ENCODE measurements at places on chromosomes 1 and 21.
A peak's percentile ranks its signal among the peaks of the same experiment; 100 is the strongest.

DNA sequence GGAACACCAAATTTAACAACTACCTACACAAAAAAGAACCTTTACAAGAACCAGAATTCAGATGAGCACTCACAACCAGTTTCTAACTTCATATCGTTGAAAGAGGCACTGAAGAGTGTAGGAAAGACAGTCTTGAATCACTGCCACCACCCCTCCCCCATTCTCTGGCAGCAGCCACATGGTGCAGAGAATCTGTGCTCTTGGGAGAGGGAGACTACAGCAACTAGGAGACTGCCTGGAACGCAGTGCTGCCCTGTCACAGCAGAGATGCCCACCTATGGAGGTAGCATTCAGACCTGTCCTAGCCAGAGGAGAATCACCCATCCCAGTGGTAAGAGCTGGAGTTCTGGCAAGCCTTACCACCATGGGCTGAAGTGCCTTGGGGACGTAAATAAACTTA is 7.3 kb downstream of the CCN1 start:
- peaks cover 15% of the 10 kb centered on the region for H3K36me3 ChIP-seq
- DNase-seq, result no peak
- H3K4me3 ChIP-seq, result no peak overlapping the region
- peaks cover 2% of the 10 kb centered on the region for H3K27me3 ChIP-seq
- no peak overlapping the region for H3K27ac ChIP-seq

DNA sequence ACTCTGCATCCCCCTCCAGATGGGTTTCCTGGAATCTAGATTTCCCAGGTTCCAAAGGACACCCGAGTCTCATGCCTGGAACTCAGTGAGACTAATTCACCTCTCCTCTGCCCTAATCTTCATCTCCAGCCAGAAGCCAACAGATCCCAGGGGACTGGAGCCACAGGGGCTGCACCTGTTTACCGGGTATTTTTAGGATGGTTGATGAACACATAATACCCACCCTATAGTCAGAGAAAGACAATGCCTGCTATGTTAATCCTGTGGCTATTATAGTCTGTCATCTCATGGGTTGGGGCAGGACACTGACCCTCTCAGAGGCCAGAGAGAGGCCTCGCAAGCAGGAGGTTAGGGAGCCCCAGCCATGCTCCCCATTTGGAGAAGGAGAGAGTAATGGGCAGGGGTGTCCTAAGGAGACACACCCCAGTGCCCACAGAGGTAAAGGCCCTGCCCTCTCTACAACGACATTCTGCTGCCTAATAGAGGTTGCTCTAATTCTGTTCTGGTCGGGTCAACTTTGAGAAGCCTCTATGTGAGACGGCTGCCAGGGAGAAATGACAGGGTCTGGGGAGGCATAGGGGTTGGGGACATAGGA is 1.0 kb upstream of the TNNI1 start:
- no peak overlapping the region for H3K27ac ChIP-seq
- no peak overlapping the region for H3K4me3 ChIP-seq
- peaks cover 48% of the 10 kb centered on the region for H3K4me1 ChIP-seq
- no peak for DNase-seq
- peaks cover 25% of the 10 kb centered on the region for H3K27me3 ChIP-seq

DNA sequence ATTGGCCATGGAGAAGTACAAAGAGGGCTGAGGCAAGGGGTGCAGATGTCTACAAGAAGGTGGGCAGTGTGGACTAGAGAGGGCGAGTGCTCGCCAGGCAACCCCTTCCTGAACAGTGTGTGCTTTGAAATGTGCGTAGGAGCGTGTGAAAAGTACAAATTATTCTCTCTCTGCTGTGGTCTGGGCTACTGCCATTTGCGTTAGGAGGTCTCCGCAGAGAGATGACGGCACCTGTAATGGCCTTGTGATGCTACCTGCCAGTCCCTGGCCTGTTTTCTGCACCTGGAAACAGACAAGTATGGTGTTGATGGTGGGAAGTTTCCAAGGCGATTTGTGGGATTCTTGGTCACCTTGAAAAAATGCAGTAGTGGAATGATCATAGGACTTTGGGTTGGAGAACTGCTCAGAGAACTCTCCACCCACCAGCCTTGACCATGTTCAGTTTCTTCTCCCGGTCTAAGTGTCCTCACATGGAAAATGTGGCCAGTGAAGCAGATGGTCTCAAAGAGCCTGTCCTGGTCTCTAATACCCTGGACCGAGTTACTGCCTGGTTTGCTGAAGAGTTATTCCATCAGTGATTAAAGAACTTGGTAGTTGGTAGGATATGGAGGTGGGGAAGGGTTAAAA is 74.5 kb downstream of the MRPS6 start:
- no peak for DNase-seq
- peaks cover 96% of the 10 kb centered on the region for H3K36me3 ChIP-seq
- peak overlapping the region; percentile 73 for H3K27ac ChIP-seq
- no peaks in the 10 kb centered on the region for H3K27me3 ChIP-seq

- H3K27me3 ChIP-seq, result peaks cover 11% of the 10 kb centered on the region
- no peak for DNase-seq
- H3K27ac ChIP-seq, result no peak overlapping the region
- no peaks in the 10 kb centered on the region for H3K36me3 ChIP-seq
- no peaks in the 10 kb centered on the region for H3K4me1 ChIP-seq
- H3K4me3 ChIP-seq, result no peak overlapping the region
Measured at GRCh38 chr1:159641221-159641620, 53.6 kb downstream of the APCS start.

GRCh38 chr1:198662821-198663220 is 24.0 kb downstream of the PTPRC start:
- no peaks in the 10 kb centered on the region for H3K36me3 ChIP-seq
- no peak overlapping the region for H3K4me3 ChIP-seq

DNA sequence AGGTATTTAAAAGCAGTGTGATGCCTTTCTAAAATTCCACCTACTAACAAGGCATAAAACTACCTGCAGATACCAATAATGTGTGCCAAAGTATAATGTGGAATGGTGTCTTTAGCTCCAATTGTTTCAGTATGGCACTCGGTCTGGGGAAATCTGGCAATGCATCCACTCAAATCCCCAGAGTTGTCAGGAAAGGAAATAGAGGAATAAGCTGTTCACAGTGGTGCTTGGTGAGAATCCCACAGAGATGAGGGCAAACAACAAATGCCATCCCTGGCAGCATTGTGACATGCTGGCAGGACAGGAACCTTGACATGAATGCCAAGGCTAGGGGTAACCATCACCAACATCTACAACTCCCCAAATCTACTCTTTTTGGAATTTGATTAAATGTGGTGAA is 240.7 kb downstream of the BARHL2 start:
- no peak overlapping the region for H3K27ac ChIP-seq
- DNase-seq, result no peak
- no peaks in the 10 kb centered on the region for H3K36me3 ChIP-seq

GRCh38 chr1:169689395-169689794 is 22.0 kb downstream of the SELL start:
- H3K36me3 ChIP-seq, result no peaks in the 10 kb centered on the region
- H3K4me1 ChIP-seq, result no peaks in the 10 kb centered on the region
- no peak for DNase-seq
- no peak overlapping the region for H3K4me3 ChIP-seq

DNA sequence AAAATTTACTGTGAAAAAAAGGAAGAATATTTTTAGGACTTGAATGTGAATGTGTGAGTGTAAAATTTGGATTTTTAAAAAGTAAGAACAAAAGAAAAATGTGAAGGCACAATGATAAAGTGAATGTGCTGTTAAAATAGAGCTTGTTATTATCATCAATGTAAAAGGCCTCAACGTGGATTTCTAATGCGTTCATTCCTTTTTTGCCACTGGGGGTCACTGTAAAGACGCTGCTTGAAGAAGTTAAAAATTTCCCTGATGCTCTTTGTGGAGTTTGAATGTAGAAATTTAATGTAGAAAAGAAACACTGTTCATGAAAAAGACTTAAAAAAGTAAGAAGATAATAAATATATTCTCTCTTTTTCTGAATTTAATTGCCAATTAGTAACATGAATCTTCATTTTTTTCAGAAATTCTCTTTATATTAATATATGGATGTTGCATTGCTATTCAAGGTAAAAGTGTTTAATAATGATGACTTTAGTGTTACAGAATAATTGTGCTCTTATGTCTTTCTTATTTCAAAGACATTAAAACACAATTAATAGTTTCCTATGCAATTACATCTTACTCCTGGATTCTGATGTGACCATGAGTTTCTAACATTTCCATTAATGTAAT is 161.5 kb downstream of the DNM3 start:
- no peak overlapping the region for H3K4me3 ChIP-seq
- no peaks in the 10 kb centered on the region for H3K27me3 ChIP-seq
- H3K36me3 ChIP-seq, result no peaks in the 10 kb centered on the region
- H3K27ac ChIP-seq, result no peak overlapping the region
- H3K4me1 ChIP-seq, result peaks cover 8% of the 10 kb centered on the region

DNA sequence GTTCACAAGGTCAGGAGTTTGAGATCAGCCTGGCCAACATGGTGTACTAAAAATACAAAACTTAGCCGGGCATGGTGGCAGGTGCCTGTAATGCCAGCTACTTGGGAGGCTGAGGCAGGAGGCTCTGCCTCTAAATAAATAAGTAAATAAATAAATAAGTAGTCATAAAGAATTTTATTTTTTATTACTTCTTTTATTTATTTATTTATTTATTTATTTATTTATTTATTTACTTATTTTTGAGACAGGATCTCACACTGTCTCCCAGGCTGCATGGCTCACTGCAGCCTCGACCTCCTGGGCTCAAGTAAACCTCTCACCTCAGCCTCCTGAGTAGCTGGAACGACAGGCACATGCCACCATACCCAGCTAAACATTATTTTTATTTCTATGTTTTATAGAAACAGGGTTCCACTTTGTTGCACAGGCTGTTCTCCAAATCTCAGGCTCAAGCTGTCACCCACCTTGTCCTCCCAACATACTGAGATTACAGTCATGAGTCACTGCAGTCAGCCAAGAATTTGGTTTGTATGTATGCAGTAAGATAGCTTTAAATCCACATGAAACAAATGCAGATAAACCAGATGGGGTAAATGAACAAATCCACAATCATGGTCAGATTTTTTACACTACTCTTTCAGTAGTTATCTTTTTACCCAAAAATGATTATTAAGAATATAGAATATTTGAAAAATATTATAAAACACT is 523.3 kb upstream of the RGS18 start:
- no peaks in the 10 kb centered on the region for H3K27me3 ChIP-seq
- DNase-seq, result no peak

- H3K27me3 ChIP-seq, result peaks cover 4% of the 10 kb centered on the region
- peaks cover 30% of the 10 kb centered on the region for H3K4me1 ChIP-seq
- DNase-seq, result no peak
- H3K27ac ChIP-seq, result peak overlapping the region; percentile 77
Measured at GRCh38 chr1:167197692-167198091, 23.0 kb upstream of the POU2F1 start.

GRCh38 chr1:16050328-16050727 is 6.7 kb downstream of the CLCNKB start:
- peaks cover 20% of the 10 kb centered on the region for H3K4me1 ChIP-seq
- no peak overlapping the region for H3K27ac ChIP-seq
- H3K27me3 ChIP-seq, result peaks cover 9% of the 10 kb centered on the region
- H3K4me3 ChIP-seq, result peak overlapping the region; percentile 64

DNA sequence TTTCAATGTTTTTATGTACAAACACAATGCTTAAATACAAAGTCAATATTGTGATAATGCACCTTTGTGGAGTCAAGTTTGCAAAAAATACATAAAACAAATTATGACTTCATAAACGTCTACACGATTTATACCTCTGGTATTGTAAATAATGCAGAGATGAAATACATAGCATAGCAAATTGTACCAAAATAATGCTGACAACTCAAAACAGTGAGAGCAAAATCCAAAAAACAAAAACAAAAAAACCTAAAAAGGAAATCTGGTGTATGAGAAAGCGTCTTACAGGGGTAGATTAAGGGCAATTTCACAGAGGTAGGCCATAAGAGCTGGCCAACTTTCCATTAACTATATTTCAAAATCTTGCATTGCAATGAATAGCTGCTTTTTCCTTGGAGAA is 161.5 kb upstream of the LRRC7 start:
- H3K27me3 ChIP-seq, result peaks cover 3% of the 10 kb centered on the region
- no peak overlapping the region for H3K27ac ChIP-seq
- no peaks in the 10 kb centered on the region for H3K36me3 ChIP-seq
- DNase-seq, result no peak
- no peaks in the 10 kb centered on the region for H3K4me1 ChIP-seq

DNA sequence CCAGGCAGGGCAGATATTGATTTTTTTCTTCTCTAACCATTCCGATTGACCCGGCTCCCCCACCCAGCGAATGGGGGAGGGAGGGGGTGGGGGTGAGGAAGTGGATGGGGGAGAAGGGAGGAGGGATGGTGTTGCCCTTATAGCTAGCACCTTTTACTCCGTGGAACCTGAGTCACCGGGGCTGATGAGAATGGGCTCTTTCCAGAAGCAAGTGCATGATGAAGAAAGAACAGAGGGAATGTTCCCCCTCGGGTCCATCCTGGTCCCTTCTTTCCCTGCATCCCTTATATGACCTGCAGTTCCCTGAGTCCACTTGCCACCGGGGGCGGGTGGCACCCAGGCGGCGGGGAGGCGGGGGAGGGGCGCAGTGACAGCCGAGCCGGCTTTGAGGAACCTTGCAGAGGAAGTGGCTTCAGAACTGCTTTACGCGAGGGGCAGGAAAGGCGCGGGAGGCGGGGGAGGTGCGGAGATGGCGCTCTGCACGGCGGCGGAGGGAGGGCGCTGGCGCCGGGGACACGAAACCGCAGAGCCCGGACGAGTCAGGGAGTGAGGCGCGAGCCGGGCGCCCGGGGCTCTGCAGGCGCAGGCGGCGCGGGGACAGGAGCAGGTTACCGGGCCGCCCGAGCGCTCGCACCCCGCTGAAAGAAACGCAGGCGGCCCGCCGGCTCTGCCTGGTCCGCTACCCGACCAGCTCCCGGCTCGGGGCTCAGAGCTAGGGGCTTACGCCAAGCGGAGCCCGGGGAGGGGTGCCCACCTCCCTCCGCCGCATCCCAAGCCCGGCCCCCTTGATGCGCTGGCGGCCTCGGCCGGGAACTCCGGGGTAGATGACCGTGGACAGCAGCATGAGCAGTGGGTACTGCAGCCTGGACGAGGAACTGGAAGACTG is 49.7 kb downstream of the RASSF5 start:
- peaks cover 55% of the 10 kb centered on the region for H3K4me1 ChIP-seq
- H3K4me3 ChIP-seq, result peak overlapping the region; percentile 81
- peak; percentile 85 for DNase-seq
- no peak overlapping the region for H3K27ac ChIP-seq
- H3K36me3 ChIP-seq, result no peaks in the 10 kb centered on the region
- peaks cover 18% of the 10 kb centered on the region for H3K27me3 ChIP-seq

DNA sequence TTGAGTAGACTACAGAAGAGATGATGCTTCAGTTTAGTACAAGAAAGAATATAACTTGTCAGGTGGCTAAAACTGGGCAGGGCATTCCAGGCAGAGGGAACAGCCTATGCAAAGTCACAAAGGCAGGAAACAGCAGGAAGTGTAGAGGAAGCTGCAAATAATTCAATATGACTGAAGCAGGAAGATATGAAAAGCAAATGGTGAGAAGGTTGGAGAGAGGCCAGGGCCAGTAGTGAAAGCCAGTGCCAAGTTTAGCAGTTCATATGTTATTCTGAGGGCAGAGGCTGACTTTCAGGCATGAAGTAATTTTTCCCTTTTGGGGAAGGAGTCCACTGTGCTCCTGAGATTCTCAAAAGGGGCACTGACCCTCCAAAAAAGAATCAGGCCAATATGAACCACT is 8.0 kb upstream of the YBX1 start:
- DNase-seq, result no peak
- H3K36me3 ChIP-seq, result peaks cover 39% of the 10 kb centered on the region
- H3K4me3 ChIP-seq, result no peak overlapping the region
- H3K4me1 ChIP-seq, result peaks cover 5% of the 10 kb centered on the region
- H3K27me3 ChIP-seq, result no peaks in the 10 kb centered on the region

- no peaks in the 10 kb centered on the region for H3K36me3 ChIP-seq
- no peak overlapping the region for H3K27ac ChIP-seq
- H3K4me1 ChIP-seq, result peaks cover 9% of the 10 kb centered on the region
- H3K4me3 ChIP-seq, result no peak overlapping the region
Measured at GRCh38 chr1:66182551-66183178, 351.3 kb upstream of the SGIP1 start.
